ENCODE measurements at places on chromosomes 4 and X.

DNA sequence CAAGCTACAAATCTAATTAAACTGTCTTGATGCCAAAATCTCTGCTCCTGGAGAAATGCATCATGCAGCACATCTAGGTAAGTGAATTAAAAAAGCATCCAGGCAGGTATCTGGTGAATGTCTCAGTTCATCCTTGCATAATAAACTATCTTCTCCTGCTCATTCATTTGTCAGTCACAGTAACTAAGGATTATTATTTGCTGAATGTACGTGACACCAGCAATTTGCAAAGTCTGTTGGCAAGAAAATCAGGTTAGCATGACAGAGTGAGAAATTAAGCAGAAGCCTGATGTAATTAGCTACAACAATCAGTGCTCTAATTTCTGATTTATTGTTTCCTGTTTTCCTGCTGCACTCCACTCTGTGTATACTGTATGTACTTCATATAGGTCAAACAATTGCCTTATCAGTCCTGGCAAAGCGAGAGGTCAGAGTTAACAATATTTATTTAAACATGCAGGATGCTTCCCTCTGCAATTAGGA lies 213.6 kb downstream of the FBXO8 start:
- DNase-seq = no peak

- DNase-seq = no peak
These were observed 50.4 kb upstream of the PGAM4 start for GRCh38 chrX:78019586-78020483.

- no peak for DNase-seq
These were observed 391.7 kb upstream of the NWD2 start for GRCh38 chr4:36852856-36853255.

GRCh38 chr4:105992641-105993305 lies 97.5 kb downstream of the NPNT start:
- DNase-seq = no peak

GRCh38 chr4:168879188-168879587 lies 130.9 kb downstream of the CBR4 start:
- DNase-seq = no peak

- DNase-seq = peak; percentile 47
These were observed 581 bp downstream of the DNAJB14 start for GRCh38 chr4:99945718-99946355.

- DNase-seq = peak; percentile 52
These were observed 602.8 kb upstream of the DIPK2B start for GRCh38 chrX:45803383-45803921.

DNA sequence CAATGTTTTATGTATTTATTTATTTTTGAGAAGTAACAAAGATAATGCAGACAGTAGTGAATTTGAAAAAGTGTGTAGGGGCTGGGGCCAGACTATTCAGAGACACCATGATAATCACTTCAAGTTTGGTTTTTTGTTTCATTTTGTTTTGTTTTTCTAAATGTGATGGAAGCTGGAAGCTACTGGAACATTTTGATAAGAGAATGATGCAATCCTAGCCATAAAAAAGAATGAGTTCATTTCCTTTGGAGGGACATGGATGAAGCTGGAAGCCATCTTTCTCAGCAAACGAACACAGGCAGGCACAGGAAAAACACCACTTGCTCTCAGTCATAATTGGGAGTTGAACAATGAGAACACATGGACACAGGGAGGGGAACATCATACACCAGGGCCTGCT lies 706.6 kb upstream of the EPHA5 start:
- no peak for DNase-seq

GRCh38 chr4:97235521-97235920 lies 907.8 kb downstream of the STPG2 start:
- no peak for DNase-seq

DNA sequence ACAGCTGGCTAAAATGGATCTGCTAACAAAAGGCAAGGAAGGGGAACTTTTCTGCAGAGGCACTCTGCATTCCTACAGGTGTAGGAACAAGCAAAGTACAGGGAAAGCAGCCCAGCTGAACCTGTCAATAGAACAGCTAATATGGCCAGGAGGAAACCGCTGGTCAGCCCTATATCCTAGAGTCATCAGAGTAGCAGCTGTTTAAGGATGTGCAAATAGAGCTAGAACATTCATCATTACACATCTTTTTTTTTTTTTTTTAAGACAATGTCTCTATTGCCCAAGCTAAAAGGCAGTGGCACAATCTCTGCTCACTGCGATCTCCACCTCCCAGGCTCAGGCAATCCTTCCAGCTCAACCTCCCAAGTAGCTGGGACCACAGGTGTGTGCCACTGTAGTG lies 163.0 kb downstream of the BTC start:
- DNase-seq = no peak

DNA sequence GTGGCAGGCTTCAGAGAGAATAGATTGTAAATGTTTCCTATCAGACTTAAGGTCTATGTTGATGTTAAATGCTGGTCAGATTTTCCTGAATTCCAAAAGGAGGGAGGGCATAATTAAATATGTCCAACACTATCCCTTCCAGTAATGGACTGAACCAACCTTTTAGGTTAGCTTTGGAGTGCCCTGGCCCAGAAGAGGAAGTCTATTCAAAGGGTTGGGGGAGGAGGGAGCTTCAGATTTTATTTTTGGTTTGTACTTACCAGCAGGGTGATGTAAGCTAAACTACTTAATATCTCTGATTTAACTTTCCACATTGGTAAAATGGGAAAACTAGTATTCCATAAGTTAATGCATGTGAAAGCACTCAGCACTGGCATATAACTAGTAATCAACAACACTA lies 91.1 kb downstream of the RBM46 start:
- DNase-seq = no peak

DNA sequence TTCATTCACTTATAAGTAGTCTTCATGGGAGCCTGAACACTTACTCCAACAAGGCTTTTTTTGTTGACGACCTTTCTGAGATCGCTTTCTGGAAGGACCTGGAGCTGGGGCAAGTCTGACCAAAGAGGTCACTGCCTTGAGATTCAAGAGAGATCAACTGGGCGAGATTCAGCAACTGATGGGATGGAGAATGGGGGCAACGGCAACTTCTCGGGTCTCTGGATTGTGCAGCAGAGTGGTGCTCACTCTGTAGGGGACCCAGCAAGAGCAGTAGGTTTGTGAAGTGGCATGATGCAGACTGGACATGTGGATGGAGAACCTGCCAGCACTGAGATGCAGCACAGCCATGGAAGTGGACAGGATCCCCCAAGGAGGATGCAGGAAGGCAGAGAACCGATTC lies 288.1 kb downstream of the EVC2 start:
- no peak for DNase-seq

DNA sequence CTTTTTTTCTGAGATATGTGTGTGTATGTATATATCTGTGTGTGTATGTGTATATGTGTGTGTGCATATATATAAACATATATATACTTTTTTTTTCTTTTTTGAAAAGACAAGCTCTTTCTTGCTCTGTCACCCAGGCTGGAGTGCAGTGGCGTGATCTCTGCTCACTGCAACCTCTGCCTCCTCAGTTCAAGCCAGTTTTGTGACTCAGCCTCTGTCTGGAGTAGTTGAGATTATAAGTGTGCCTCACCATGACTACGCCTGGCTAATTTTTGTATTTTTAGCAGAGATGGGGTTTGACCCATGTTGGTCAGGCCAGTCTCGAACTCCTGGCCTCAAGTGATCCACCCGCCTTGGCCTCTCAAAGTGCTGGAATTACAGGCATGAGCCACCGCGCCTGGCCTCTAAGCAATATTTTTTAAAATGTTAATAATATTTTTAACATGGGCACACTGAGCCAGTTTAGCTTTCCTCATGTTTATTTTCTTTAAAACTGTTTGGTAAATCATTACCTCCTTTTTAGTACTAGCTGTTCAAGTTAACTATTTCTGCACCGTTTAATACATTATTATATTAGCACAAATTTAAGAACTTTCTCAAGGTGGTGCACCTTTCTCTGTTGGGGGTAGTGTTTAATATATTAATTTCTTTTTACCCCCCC lies 33.3 kb downstream of the BBS12 start:
- DNase-seq = peak; percentile 37

- no peak for DNase-seq
These were observed 23.3 kb downstream of the HAND2 start for GRCh38 chr4:173506597-173507211.

GRCh38 chr4:5828005-5828391 lies 64.9 kb downstream of the CRMP1 start:
- DNase-seq = no peak

GRCh38 chrX:34437586-34437985 lies 219.5 kb downstream of the TMEM47 start:
- no peak for DNase-seq

DNA sequence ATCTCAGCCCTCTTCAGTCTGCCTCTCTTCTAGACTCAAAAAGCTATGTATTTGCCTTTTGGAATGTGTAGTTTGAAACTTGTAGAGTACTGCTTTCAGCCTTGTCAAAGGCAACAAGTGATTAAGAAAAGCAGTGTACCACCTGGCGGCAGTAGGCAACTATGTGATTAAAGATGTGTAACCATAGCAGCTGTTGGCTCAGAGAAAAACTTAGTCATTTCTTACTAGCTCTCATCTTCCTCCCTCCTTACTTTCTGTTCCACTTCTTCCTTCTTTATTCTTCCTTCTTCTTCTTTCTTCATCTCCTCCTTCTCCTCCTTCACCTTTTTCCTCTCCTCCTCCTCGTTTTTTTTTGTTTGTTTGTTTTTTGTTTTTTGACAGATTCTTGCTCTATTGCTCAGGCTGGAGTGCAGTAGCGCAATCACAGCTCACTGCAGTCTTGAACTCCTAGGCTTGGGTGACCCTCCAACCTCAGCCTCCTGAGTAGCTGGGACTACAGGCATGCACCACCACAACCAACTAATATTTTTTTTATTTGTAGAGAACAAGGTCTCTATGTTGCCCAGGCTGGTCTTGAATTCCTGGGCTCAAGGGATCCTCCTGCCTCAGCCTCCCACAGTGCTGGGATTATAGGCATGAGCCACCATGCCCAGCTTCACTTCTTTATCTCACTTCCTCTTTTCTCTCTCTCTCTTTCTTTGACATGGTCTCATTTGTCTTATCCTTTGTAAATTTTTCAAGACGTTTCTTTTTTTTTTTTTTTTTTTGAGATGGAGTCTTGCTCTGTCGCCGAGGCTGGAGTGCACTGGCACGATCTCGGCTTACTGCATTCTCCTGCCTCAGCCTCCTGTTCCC lies 32.6 kb downstream of the ABHD18 start:
- DNase-seq = peak; percentile 13

DNA sequence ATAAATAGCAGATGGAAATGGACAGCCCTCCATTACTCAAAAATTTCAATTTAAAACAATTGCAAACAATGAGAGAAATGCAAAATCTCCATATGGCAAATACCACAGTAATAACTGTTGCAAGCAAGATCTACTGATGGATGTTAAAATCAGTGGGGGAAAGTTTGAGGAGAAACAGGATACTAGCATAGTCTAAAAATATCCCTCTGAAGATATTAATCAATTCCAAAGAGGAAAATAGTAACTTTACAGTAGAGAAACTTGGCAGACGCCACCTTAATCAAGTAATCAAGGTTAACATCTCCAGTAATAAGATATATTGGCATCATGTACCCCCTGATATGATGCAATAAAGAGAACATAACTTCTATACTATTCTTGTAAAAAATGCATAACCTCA lies 344.8 kb downstream of the ZNF674 start:
- no peak for DNase-seq

- no peak for DNase-seq
These were observed 213.3 kb downstream of the SMARCA1 start for GRCh38 chrX:129310000-129310399.

DNA sequence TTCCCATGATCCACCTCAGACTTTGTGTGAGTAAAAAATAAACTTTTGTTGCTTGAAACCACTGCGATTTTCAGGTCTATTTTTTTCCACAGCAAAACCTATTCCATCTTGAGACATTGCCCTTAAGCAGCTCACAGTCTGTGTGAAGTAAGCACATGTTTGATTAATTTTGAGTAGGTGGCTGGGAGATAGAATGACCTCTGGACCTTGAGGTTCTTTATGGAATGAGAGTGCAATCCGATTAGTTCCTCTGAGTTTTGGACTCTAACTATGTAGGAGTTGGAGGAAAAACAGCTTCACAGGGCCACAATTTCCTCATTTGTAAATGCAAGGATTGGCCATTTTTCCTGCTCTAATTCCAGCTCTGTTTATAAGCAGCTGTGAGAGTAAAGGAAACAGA lies 234.1 kb upstream of the IGFBP7 start:
- no peak for DNase-seq

DNA sequence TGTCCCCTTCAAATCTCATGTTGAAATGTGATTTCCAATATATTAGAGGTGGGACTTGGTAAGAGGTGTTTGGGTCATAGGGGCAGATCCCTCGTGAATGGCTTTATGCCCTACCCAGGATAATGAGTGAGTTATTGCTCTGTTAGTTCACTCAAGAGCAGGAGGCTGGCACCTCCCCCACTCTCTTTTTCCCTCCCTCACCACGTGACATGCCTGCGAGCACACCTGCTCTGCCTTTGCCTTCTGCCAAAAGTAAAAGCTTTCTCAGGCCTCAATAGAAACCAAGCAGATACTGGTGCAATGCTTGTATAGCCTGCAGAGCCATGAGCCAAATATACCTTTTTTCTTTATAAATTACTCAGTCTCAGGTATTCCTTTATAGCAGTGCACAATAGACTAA lies 286.3 kb upstream of the UGT8 start:
- DNase-seq = no peak

GRCh38 chr4:120432301-120432860 lies 365.7 kb upstream of the MAD2L1 start:
- DNase-seq = no peak

GRCh38 chrX:132090403-132091159 lies 37.2 kb downstream of the FRMD7 start:
- no peak for DNase-seq

- no peak for DNase-seq
These were observed 116.0 kb upstream of the RPS6KA3 start for GRCh38 chrX:20382518-20383297.

DNA sequence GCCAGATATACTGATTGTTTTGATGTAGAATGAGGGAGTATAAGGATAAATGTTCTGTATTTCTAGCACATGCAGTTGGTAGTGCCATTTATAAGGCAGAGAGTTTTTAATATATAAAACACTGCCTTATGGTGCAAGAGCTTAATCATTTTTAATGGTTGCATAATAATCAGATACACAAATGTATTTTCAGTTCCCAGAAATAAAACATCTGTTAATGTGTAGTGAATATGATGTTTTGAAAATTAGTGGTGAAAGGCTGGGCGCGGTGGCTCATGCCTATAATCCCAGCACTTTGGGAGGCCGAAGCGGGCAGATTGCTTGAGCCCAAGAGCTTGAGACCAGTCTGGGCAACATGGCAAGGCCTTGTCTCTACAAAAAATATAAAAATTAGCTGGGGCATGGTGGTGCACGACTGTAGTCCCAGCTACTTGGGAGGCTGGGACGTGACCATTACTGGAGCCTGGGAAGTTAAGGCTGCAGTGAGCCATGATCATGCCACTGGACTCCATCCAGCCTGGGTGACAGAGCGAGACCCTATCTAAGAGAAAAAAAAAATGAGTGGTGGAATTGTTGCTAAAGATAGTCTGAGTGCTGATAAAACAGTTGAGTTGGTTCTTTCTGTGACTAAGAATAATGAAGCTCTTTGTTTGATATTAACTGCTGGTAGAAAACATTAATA lies 29.3 kb downstream of the CLCN3 start:
- no peak for DNase-seq

GRCh38 chr4:174394915-174395314 lies 111.2 kb downstream of the CEP44 start:
- DNase-seq = peak; percentile 8
